Stimulated activated CD4-positive, alpha-beta T cell treated with anti-CD3 and anti-CD28 coated beads, Interleukin-15, amount 100 ng/mL, for 1 hour (primary cell): ENCODE measurements at places on chromosomes 11 and 22.

- DNase-seq: no peak
These were observed 63.7 kb downstream of the KCNC1 start for GRCh38 chr11:17798253-17798652.

DNA sequence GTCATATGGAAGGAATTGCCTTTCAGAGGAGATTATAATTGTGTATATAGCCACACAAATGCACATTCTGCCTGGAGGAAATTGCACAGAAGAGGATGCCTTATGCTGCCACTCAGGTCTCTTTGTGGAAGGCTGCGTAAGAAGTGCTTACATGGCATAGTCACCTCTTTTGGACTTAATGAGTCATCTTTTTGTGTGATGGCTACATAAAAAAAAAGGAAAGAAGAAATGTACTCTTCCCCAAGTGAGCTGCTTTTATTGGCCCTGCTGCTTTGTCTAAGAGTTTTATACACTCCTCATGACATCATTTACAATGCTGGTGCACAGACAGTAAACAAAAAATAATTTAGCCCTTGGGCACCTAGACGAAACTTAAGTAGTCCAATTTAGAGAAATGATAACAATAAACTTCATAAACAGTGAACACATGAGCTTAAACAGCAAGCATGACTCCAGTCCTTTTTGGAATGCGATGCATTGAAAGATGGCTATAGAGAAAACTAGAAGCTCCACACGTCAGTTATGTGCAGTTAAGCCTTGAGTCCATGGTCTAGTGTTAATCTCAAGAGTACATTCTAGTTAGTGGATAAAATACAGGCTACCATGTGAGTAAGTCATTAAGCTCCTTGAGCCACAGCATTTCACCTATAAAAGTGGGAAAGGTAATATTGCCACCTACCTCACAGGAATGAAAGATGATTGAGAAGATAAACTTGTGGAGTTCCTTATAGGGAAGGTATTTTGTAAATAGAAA, 12.0 kb downstream of the CSTPP1 start:
- no peak for DNase-seq

GRCh38 chr11:101718402-101718801, 134.6 kb upstream of the TRPC6 start:
- DNase-seq: no peak

DNA sequence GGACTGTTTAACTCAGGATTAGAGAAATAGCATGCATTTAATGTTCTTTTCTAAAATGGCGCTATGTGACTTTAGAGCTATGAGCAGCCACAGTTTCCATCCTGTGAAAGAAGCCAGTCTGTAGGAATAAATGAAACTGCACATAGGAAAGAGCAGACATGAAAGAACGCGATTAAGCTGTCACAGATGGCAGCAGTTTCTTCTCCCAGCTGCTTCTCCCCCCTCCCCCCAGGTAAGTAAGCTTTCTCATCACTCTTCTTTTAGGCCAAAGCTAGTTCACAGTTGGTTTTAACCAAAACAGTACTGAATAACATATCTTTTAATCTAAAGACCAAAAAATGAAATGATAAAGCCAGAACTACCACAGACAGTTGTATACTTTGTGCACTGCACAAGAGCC, 266.4 kb downstream of the KCNA4 start:
- DNase-seq: no peak
